ENCODE measurements at places on chromosomes 2 and 18.

DNA sequence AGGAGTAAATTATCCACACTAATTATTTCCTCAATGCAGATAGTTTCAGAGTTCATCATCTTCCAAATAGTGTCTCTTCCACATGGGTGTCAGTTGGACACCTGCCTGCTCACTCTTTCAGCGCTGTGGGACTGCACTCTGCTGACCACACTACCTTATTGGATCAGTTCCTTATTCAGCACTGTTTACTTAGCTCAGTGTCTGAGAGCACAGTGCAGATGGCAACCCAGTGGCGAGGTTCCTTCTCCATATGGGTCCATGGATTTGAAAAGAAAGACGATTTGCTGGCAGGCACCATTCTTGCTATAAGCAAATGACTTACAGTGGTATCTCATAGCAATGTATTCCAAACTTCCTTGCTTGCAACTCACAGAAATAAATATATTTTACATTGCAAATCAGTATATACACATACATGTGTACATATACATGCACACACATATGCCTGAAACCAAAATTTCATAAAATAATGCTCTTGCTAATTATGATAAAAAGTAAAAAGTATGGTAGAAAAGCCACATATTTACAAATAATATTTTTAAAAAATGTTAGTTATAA, 354.8 kb downstream of the INSIG2 start:
- no peak for DNase-seq

DNA sequence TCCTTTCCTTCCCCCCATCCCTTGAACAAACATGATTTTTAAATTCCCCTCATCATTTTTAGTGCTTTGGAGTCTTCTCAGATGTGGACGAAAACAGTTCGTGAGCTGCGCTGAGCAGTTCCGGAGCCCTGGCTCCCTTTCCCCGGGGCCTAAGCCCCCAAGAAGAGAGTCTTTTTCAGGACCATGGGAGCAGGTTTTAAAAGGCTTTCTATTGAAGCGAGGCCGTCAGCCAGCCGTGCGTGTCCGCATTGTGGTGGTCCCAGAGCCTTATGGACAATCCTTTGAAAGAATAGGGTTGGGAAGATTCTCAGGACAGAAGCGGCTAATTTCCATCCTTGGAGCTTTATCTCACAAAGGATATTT, 290.7 kb downstream of the SOX11 start:
- no peak for DNase-seq

DNA sequence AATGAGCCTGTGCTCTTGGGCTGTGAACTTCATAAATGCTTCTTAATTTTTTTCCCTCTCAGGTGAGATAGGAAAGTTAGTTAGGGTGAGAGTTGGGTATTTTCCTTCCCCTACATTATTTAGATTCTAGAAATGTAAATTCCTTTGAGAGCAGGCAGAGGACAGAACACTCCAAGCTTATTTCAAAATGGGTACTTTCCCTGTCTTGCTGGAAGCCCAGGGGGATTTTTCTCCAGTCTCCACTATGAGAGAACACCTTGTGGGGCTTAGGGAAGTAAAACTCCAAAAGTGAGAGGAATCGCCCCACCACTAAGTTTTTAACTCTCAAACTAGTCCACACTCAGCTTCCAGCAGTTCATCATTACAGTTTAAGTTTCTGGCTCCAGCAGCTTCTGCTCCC, 253.2 kb upstream of the CTAGE1 start:
- DNase-seq: no peak

GRCh38 chr2:207434899-207435465, 94.8 kb upstream of the CREB1 start:
- DNase-seq: no peak

DNA sequence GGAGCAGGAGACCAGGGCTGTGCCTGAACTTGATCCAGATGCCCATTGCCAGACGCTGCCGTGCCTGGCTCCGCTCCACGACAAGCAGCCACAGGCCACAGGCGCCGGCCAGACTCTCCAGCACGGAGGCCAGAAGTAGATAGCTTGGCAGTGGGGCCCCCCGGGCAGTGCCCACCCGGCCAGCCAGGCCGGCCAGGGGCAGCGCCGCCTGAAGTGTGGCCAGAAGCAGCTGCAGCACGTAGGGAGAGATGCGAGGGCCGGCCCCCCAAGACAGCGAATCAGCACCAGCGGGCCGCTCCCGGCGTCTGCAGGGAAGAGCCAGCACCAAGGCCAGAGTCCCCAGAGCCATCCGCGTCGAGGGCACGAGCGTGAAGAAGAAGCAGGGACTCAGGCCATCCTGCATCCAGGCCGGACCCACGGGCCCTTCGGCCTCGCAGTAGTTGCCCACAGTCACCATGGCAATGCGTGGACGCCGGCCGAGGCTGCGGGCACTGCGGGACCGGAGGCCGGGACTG, 484 bp downstream of the ABCB6 start:
- peak; percentile 51 for DNase-seq

GRCh38 chr2:222424276-222424728, at the start of gene SGPP2:
SGPP2 (plus strand) TSS chr2:222424543; CDS start chr2:222424603, 60 bp downstream.
- no peak for DNase-seq

DNA sequence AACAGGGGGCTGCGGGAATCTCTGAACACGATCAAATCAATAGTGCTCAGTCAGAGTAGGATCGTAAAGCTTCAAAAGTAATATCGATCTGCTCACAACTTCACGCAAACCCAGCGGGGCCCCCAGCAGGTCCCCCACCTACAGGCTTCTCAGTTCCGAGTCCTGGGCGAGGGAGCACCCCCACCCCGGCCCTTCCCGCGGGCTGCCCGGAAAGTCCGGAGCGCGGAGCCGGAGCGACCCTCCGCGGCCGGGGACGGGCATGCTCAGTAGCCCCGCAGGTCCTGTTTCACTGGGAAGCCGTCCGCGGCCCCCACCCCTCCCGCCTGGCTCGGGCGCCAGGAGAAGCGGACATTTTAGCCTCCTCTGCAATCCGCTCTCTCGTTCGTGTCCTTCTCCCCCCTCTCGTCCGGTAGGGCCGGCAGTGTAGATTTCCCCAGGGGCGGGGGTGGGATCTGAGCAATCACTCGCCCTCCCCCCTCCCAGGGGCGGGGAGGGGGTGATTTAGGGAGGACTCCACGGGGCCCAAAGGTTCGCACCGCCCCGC, 3.3 kb upstream of the SPRED2 start:
- DNase-seq: no peak

DNA sequence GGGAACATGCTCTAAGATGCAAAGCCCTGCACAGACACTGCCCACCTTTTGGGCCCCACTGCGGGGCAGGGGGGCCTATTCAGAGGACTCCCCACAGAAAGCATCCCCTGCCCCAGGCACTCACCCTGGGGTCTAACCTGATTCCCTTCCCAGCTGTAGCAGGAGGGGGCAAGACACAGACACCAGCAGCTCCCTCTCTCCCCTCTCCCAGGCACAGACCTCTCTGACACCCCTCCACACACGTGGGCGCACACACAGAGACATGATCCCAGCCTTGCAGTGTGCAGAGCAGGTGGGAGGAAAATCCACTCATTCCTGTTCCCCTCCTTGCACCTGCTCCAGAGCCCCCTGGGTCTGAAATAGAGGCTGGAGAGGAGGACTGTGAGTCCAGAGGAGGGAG, 10.7 kb downstream of the TNS1 start:
- no peak for DNase-seq

DNA sequence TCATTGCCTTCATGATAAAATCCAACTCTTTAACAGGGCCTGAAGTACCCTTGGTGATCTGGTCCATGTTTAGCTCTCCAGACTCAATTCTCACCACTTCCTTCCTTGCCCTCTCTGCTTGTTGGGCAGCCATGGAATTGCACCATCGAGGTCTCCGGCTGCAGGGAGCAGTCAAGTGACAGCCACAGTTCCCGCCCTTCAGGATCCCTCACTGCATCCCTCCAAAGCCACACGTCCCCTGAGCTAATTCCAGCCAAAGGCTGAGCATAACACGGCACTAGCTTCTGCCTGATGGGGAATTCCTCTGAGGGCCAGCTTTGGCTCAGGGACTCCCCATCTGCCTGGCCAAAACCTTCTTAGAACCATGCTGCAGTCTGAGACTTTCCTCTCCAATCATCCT, 47.4 kb upstream of the SLC1A4 start:
- DNase-seq: no peak

- DNase-seq: no peak
These were observed 116.0 kb downstream of the ALPK2 start for GRCh38 chr18:58512648-58513588.

DNA sequence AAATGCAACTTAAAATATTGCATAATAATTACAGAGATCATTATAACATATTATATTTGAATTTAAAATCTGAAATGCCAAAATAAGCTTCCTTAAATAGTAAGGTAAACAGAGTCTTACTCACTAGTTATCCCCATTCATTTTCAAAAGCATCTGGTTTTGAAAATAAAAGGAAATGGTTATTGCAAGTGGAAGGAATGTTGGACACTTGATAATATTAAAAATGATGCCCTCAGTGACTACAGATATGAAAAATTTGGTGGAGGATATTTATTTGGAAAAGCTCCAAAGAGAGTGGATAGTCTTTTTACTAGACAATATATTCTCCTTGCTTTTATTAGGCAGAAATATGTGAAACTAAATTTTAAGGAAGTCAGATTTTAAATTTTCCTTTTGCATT, 39.7 kb downstream of the CDH19 start:
- no peak for DNase-seq

- no peak for DNase-seq
These were observed 213.3 kb upstream of the HNRNPA3 start for GRCh38 chr2:176999301-176999700.

DNA sequence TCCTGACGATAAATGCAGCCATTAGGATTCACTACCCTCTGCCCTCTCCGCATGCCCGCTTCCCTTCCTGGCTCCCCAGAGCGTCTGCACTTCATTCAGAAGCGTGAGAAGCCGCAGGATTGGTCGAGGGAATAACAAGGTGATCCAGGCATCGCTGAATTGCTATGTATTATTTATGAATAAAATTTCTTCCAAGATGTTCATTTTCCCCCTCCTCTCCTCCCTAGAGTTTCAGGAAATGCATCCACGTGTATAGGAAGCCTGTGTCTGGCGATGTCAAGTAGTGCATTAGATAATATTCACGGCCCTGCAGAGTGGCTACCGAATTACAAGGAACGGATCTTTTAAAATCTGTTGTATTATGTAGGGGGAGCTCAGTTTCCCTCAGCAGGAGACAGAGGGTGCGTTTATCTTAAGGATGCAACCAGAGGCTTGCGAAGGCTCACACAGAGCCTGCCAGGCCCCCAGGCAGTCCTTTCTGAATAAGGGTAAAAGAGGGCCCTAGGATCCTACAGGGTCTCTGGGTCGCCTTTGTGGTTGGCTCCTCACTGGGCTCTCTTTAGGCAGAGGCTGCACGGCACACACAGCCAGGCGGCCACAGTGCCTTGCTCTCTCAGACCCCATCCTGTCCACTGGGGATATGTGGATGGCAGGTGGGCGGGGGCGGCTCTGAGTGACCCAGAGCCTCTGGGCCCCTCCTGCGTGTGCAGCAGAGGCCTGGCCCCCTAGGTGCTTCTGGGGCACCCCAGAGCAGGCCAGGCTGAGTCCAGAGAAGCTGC, 224.1 kb upstream of the PXDN start:
- DNase-seq: no peak

DNA sequence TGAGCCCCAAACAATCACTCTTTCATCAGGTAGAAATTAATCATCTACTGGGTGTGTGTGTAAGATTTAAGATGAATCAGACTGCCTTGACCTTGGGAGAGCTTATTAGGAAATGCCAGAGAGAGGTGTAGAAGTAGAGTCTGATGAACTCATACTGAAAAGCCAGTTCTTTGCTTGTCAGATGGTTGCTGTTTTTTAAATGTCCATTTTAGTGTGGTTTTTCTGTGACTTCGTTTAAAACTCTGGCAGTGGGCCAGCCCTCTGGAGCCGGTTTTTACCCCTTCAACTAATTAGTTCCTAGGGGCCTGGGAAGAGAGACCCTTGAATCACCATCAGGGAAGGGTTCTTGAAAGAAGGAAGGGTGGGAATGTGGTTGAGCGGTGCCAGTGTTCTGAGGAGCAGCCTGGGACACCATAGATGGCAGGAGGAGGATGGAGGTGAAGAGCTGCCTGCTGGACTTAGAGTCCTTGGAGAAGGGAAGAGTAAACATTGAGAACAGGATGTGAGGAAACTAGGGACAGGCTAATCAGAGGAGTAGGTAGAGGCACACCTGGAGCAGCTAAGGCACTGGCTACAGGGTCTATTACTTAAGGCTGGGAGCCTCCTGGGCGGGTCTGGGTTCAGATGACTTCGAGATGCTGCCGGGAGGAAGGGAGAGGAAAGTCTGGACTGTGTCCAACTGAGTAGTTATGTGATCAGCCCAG, 66.1 kb downstream of the LRRFIP1 start:
- DNase-seq: no peak

GRCh38 chr18:51621864-51622160, 424.3 kb upstream of the MEX3C start:
- DNase-seq: no peak

DNA sequence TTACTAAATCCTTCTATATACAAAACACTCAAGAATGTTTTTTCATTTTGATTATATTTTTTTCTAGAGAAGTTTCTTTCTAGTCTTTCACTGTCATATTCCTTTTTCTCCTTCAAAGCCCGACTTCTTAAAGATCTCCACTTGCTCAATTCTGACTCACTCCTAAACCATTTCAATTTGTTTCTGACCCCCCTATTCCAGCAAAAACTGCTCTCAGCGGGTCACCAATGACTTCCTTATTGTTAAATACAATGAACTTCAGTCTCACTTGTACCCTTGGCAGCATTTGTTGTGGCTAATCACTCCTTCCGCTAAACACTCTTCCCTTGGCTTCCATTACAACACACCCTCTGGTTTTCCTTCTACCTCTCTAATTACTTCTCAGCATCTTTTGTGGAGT, 111.1 kb upstream of the RBBP8 start:
- no peak for DNase-seq

- DNase-seq: no peak
These were observed 98.6 kb upstream of the KLF7 start for GRCh38 chr2:207264310-207264709.

- DNase-seq: no peak
These were observed 995 bp downstream of the TMEM127 start for GRCh38 chr2:96264656-96265348.

DNA sequence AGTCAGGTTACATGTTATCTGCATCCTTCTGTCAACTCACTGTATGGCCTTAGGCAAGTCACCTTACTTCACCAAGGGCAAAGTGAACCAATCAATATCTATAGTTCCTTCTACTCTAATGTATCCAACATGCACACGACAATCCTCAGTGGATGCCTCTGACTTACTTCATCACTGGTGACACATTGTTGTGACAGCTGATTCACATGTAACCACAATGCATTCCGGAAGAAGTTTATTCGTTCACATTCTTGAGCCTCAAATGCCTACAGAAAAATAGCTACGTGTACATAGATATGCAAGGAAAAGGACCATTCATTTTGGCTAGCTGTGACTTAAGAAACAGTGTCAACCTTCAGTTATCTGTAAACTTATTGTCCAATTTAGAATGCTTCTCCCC, 26.3 kb upstream of the EPG5 start:
- peak; percentile 83 for DNase-seq

GRCh38 chr18:567122-567521, 13.1 kb upstream of the CETN1 start:
- no peak for DNase-seq

- no peak for DNase-seq
These were observed 155.7 kb downstream of the HDAC4 start for GRCh38 chr2:239245107-239245506.

All from GM04503 (cell line).